Stimulated activated naive CD4-positive, alpha-beta T cell treated with Interleukin-2 at 50 U/mL for 16 hours (primary cell): ENCODE measurements at places on chromosomes 3 and 15.

DNA sequence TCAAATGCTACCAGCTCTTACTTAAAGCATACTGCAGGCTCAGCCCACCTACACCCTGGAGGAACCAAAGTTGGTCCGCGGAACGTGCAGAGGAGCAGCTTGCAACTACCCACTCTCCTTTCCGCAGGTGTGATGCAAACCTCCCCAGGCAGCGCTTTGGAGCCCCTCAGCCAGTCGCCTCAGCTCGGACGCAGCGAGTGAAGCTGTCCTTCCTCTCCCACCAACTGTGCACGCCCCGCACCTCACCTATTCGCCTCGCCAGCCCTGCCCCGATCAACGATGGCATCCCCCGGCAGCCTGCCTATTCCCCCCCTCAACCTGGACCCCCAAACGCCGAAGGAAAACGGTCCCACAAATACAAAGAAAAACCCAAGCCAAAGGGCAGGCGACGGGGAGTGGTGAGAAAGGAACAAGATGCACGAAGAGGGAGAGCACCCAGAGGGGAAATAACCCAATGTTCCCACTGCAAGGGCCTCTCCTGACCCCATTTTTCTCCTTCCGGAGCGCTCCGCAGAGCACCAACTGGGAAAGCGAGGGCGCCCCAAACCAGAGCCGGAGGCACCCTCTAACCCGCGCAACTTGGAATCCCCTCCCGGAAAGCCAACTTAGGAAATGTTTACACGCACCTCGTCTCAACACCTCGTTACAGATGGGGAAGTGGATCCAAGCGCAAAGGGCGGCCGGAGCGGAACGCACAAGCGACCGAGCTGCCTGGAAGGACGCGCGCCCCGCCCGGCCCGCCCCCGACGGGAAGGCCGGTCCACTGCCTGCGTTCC is 665 bp downstream of the GLB1 start:
- peak; percentile 33 for DNase-seq

DNA sequence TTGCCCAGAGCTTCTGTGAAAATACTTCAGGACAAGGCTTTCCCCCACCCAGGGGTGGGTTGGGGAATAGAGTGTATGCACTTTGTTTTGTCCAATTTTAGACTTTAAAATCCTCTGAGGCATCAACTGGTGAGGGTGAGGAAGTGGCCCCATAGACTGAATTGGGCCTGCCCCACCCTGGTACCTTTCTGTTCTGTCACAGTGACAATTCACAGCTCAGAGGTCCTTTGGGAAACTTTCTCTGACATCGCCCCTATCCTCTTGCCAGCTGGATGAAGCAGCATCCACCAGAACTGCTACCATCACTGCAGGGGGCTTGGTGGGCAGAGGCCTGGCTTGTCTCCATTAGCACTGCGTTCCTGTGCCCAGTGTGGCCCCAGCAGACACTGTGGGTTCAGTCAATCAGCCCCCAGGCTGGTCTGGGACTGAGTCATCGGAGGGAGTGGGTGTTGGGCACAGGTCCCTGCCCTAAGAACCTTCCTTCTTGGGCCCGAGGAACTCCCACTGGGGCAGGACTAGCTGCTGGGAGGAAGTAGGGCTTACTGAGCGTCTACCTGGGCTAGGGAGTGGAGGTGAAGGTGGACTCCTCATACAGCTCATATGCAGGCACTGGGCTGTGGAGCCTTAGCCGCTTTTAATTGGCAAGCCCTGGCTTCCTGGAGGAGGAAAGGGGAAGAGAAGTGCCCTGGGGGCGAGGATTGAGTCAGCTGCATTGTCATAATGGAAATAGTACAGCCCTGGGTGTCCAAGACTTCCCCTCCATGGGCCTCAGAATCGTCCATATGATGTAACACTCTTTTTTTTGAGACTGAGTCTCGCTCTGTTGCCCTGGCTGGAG is 1.5 kb upstream of the PPM1M start:
- DNase-seq: peak; percentile 61

- no peak for DNase-seq
Measured at GRCh38 chr3:143307613-143308183, 188.1 kb downstream of the CHST2 start.

GRCh38 chr3:141530415-141530768 is 43.6 kb downstream of the RASA2 start:
- DNase-seq: no peak

DNA sequence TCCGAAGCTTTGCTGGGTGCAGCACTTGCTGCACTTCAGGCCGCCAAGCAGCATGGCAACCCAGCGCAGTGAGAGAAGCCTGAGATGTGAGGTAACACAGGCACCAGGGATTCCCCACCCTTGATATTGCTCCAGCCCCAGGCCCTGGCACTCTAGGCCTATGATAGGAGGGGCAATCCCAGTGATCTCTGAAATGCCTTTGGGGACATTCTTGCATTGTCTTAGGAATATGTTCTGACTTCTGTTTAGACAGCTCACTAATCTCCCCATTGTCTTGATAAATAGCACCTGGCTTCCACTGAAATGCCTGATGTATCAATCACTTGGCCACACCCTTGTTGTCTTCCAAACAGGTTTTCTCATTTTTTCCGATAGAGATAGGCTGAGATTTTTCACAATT is 102.8 kb downstream of the SOX14 start:
- DNase-seq: no peak

DNA sequence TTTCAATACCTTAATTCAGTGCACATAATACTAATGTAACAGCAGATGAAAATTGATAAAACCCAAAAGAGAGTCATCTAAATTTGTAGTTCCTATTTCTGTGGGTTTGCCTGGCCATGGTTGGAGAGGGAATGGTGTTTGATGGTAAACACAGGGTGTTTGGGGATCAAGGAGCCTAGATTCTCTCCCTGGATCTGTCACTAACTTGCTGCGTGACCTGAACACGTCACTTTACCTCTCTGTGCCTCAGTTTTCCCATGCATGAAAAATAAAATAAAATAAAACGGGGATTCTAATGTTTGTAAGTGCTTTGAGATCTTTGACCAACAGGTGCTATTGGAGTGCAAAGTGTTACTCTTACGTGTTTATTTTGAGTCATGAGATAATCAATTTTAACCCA is 49.8 kb downstream of the GHSR start:
- no peak for DNase-seq

- DNase-seq: no peak
Measured at GRCh38 chr3:168722091-168722490, 626.4 kb upstream of the GOLIM4 start.

GRCh38 chr3:154164387-154164786 is 43.2 kb downstream of the ARHGEF26 start:
- DNase-seq: no peak

DNA sequence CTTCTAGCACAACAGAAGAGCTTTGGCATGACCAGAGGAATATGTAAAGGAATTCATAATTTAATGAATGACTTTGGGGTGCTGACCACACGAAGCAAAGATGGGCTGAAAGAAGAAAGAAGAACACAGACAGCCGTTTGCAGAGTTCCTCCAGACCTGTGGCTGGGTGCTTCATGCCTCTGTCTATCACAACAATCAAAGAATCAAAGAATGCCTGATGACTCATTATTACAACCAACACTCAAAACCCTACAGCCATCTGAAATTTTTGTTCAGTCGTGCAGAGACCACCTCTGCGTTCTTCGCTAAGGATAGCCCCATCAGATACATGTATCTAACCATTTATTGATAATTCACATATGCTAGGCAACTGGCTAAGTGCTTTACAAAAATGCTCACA is 129.0 kb upstream of the PRICKLE2 start:
- DNase-seq: no peak

GRCh38 chr3:111737706-111738086 is 121.4 kb upstream of the PHLDB2 start:
- DNase-seq: no peak

GRCh38 chr3:58829321-58830000 is 162.9 kb upstream of the FAM3D start:
- no peak for DNase-seq

GRCh38 chr15:99421172-99421656 is 144.6 kb upstream of the MEF2A start:
- peak; percentile 3 for DNase-seq

GRCh38 chr3:46668116-46668515 is 25.4 kb downstream of the ALS2CL start:
- DNase-seq: no peak

GRCh38 chr3:140552898-140553297 is 125.0 kb upstream of the TRIM42 start:
- DNase-seq: no peak

- DNase-seq: no peak
Measured at GRCh38 chr15:28900892-28901586, 15.3 kb downstream of the APBA2 start.

- peak; percentile 50 for DNase-seq
Measured at GRCh38 chr15:59917504-59918157, 86.5 kb upstream of the FOXB1 start.

- DNase-seq: no peak
Measured at GRCh38 chr15:56207711-56208110, 36.0 kb downstream of the RFX7 start.

- no peak for DNase-seq
Measured at GRCh38 chr3:38907426-38907825, 91.4 kb upstream of the SCN10A start.

GRCh38 chr3:172069478-172069877 is 30.1 kb downstream of the FNDC3B start:
- no peak for DNase-seq

DNA sequence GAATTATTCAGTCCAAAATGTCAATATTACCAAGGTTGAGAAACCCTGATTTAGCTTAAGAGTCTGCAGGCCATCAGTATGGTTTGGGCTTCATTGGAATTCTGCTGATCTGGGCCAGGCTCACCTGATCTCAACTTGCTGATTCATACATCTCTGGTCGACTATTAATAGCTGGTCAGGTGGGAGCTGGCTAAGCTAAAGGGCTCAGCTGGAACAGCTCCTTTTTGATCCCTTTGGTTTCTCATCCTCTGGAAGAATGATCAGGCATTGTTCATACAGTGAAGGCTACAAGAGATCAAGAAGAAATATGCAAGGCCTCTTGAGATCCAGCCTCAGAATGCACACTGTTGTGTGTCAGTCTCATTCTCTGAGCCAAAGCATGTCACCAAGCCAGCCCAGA is 123.3 kb upstream of the MME start:
- DNase-seq: no peak

DNA sequence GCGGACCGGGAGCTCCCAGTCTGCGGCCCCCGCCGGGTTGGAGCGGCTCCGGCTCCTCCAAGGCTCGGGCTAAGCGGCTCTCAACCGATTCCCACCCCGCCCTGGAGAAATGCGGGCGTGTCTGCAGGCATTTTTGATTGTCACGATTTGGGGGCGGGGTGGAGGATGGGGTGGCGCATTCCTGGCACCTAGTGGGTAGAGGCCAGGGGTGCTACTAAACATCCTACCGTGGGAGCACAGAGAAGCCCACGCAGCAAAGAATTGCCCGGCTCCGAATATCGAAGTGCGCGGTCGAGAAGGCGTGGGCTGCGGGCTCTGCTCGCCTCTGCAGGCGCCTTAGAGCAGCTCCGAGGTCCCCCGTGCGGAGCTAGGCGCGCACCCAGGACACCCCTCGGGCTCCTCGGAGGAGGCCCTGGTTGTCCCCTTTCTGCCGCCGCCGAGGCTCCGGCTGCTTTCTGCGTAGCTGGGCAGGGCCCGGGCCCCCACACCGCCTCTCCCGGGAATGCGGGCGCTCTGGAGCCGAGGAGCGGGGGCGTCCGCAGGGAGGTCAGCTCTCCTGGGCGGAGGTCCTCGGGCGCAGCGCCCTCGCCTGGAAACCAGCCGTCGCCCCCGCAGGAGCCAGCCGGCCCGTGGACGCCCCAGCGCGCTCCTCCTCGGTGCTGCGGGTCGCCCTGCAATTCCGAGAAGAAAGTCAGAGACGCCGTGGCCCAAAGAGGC is 16.5 kb upstream of the LAMP3 start:
- DNase-seq: peak; percentile 52

- no peak for DNase-seq
Measured at GRCh38 chr3:122508135-122508914, 6.4 kb downstream of the KPNA1 start.

DNA sequence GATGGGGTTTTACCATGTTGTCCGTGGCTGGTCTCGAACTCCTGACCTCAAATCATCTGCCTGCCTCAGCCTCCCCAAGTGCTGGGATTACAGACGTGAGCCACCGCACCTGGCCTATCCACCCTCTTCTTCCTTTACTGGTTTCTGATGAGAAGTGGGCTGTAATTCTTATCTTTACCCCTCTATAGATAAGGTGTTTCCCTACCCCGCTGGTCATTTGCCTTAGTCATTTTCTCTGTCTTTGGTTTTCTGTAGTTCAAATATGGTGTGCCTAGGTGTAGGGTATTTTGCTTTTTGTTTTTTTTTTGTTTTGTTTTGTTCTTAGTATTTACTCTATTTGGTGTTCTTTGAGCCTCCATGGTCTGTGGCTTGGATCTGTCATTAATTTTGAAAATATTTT is 41.3 kb downstream of the APBA2 start:
- DNase-seq: no peak

DNA sequence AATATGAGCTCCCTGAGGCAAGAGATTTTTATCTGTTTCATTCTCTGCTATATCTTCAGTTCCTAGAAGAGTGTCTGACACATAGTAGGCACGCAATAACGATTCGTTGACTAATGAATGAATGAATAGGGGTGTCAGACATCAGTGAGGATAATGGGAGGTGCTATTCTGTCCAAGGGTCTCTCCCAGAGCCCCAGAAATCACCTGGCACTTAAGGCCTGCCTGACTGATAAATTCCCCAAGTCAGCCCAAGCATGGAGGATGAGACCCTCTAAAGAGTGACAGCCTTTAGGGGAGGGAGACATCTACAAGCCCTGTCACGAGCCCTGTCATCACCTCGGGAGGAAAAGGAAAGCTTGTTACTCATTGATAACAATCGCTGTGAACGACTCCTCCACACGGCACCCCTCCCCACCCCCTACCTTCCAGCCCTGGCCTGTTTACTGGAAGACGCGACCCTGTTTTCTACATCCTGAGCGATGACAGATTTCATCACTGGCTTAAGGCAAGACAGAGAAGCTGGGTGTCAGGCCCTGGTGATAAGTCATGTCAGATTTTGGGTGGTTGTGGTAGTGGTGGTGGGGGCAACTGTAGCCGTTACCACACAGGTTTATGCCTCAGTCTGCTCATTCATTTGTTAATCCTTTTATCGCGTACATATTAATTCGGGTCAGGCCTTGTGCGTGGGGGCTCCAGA is 23.1 kb downstream of the BHLHE40 start:
- peak; percentile 77 for DNase-seq

- no peak for DNase-seq
Measured at GRCh38 chr3:45486926-45487325, 98.5 kb downstream of the LARS2 start.

- no peak for DNase-seq
Measured at GRCh38 chr15:60128000-60128376, 123.9 kb downstream of the FOXB1 start.

GRCh38 chr3:58384381-58385090 is 49.1 kb downstream of the PDHB start:
- DNase-seq: no peak

GRCh38 chr3:1190569-1190968 is 97.7 kb downstream of the CNTN6 start:
- DNase-seq: no peak

GRCh38 chr3:69079269-69080159 is 651 bp downstream of the UBA3 start:
- DNase-seq: no peak

DNA sequence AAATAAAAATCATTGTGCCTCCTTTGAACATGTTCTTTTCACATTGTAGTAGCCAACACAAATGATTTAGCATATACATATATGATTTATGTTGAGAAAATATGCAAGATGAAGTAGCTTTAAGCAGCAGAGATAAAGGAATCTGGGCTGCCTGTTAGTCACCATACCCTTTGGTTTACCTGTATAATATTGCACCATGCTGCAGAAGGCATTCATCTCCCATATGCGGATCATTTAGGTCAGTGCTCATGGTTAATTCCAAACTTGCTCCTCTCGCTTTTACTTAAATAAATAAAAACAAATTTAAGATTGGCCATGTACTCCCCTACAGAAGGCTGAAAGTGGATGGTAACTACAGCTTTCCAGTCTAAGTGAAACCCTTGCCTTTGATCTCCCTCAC is 86.7 kb upstream of the TBL1XR1 start:
- no peak for DNase-seq
